ENCODE measurements at places on chromosomes 11 and 22.
A peak's percentile ranks its signal among the peaks of the same experiment; 100 is the strongest.

DNA sequence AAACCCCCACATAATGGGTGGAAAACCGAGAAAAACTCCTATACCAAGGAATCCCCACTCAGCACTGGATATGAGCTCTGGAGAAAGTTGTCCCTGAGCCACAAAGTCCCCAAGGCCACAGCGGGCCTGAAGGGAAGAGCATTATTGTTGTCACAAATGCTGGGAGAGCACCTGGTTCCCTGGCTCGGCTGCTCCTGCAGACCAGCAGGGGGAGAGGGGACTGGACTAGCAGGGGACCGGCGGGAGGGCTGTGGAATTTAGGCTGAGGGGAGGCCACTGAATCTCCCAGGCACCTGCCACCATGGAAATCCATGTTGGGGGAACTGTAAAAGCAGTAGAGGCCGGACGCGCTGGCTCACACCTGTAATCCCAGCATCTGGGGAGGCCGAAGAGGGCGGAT is 7.0 kb downstream of the PC start:
- no peak for DNase-seq

- no peak for DNase-seq
Measured at GRCh38 chr11:86978247-86978646, 23.1 kb upstream of the FZD4 start.

- peak; percentile 68 for DNase-seq
Measured at GRCh38 chr11:45993531-45994001, 71.1 kb downstream of the LARGE2 start.

DNA sequence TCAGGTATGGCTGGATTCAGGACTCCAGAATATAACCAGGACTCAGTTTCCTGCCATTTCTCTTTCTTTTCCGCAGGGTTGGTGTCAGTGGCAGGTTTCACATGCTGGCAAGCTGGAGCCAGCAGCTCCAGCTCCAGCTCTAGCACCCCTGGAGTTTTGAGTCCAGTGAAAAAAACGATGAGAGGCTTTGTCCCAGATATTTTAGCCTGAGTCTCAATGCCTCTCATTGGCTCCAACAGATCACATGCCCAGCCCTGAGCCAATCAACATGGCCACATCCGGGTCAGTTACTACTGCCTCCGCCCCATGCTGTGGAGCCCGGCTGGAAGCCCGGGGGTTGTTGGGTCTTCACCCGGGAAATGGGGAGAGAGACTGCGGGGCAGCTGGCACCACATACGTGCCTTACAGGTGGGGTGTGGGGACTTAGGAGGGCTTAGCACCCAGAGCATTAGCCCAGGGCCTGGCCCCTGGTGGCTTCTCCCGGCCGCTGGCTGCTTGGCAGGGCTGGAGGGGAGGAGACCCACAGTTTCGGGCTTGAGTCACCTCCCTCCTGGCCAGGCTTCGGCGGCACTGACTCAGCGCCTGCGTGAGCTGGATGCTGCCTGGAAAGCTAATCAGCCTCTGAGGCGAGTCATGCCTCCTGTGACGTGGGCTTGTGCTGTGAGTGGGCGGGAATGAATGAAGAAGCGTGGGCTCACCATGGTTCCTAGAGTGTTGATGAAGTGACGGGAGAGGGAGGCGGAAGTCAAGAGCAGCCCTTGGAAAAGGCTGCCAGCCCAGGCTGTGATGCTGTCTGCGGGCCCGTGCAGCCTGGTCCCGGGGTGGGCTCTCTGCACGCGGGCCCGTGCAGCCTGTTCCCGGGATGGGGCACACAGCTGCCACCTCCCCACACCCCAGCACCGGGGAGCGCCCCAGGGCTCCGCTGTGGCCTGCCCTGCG is 15.3 kb upstream of the MRTFA start:
- peak; percentile 99 for DNase-seq

- peak; percentile 88 for DNase-seq
Measured at GRCh38 chr11:29300420-29300819, 716.4 kb downstream of the KCNA4 start.

DNA sequence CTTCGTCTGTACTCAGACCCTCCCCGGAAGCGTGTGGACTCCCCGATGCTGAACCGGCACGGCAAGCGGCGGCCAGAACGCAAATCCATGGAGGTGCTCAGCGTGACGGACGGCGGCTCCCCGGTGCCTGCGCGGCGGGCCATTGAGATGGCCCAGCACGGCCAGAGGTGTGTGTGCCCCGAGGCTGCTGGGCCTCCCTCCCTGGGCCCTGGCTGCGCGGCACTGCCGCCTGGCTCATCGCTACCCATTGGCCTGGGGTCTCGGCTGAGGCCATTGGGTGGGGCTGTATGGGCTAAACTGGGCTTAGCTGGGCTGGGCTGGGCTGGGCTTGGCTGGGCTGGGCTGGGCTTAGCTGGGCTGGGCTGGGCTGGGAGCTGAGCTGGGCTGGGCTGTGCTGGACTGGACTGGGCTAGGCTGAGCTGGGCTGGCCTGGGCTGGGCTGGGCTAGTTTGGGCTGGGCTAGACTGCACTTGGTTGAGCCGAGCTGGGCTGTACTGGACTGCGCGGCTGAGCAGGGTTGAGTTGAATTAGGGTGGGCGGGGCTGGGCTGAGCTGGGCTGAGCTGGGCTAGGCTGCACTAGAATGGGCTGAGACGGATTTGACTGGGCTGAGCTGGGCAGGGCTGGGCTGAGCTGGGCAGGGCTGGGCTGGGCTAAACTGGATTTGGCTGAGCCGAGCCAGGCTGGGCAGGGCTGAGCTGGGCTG is 40.7 kb downstream of the MOB2 start:
- no peak for DNase-seq

- no peak for DNase-seq
Measured at GRCh38 chr11:17458268-17458667, 18.4 kb downstream of the ABCC8 start.

GRCh38 chr11:115269191-115269950 is 234.8 kb downstream of the CADM1 start:
- DNase-seq: no peak

GRCh38 chr11:73204711-73205121 is 13.4 kb upstream of the P2RY2 start:
- DNase-seq: no peak

DNA sequence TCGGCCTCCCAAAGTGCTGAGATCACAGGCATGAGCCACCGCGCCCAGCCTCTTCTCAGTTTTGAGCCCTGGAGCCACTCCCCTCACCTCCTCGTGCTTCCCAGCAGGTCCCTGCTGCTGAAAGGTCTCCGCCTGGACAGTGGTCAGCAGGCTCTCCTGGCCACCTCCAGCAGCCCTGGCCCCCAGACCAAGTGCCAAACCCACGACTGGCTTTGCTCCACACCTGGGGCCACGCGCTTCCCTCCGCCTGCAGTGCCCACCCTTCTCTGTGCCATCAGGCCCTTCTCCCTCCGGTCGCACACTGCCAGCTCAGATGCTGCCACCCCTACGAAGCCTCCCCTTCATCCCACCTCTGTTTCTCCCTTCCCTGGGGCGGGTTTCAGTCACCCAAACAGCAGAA is 12.8 kb downstream of the FRMD8 start:
- DNase-seq: no peak

- DNase-seq: no peak
Measured at GRCh38 chr22:49047447-49047846, 780.2 kb downstream of the BRD1 start.

All from fibroblast of skin of abdomen (primary cell).